Activated naive CD8-positive, alpha-beta T cell treated with anti-CD3 and anti-CD28 coated beads for 36 hours (primary cell): ENCODE measurements at places on chromosomes 16 and 17. TPM values are rescaled to one million over a fixed set of nuclear protein-coding genes. Genes with fewer than 3 reads are reported as not detected.

DNA sequence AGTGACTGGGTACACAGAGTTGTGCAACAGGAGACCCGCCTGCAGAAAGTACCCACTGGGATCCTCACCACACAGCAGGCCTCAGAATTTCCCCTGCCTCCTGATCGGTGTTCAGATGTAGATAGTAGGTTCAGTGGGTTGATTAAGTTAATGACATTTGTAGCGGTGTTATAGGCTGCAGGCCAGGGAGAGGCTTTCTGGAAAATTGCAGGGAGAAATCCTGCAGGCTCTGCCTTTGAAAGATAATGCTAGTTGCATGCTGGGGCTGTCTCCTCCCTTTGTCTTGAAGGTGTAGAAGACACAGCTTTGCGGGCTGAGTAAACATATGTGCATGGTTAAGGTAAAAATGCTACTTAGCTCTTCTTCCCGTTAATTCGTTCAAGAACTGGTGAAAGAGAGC, 406.3 kb upstream of the RBFOX1 start:
- H3K27ac ChIP-seq, result no peak overlapping the region
- DNase-seq, result no peak
- H3K4me3 ChIP-seq, result no peak overlapping the region
- no peaks in the 10 kb centered on the region for H3K27me3 ChIP-seq

DNA sequence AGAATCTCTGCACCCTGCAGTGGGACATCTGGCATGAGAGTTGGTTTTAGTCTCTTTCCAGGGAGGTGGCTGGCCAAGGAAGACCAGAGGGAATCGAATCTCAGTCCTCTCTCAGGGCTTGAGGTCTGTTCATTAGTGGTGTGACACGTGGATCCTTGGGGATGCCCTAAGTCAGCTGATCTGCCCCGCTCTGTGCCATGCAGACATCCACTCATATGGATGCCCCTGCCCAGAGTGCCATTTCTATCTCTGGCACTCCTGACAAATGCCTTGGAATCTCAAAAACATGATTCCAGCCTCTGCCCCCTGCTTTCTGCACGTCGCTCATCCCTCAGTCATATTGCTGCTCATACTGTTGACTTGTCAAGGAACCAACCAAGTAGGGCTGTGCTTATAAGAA, 38.8 kb downstream of the WSCD1 start:
- peaks cover 42% of the 10 kb centered on the region for H3K27me3 ChIP-seq
- no peaks in the 10 kb centered on the region for H3K36me3 ChIP-seq
- no peak overlapping the region for H3K4me3 ChIP-seq
- H3K4me1 ChIP-seq, result peaks cover 6% of the 10 kb centered on the region

- peaks cover 5% of the 10 kb centered on the region for H3K27me3 ChIP-seq
- no peaks in the 10 kb centered on the region for H3K36me3 ChIP-seq
- no peak for DNase-seq
- H3K27ac ChIP-seq, result no peak overlapping the region
Observed at GRCh38 chr17:70658317-70658716, 489.0 kb downstream of the KCNJ2 start.

- H3K36me3 ChIP-seq, result peaks cover 4% of the 10 kb centered on the region
- H3K27ac ChIP-seq, result no peak overlapping the region
- H3K27me3 ChIP-seq, result no peaks in the 10 kb centered on the region
Observed at GRCh38 chr16:918068-918467, 52.7 kb downstream of the LMF1 start.

The SCPEP1 gene
- 16.0 TPM for total RNA-seq

- H3K36me3 ChIP-seq, result no peaks in the 10 kb centered on the region
- H3K4me1 ChIP-seq, result no peaks in the 10 kb centered on the region
- no peak overlapping the region for H3K4me3 ChIP-seq
- no peak for DNase-seq
- peaks cover 13% of the 10 kb centered on the region for H3K27me3 ChIP-seq
- no peak overlapping the region for H3K27ac ChIP-seq
Observed at GRCh38 chr16:54602666-54603065, 316.1 kb upstream of the IRX3 start.

DNA sequence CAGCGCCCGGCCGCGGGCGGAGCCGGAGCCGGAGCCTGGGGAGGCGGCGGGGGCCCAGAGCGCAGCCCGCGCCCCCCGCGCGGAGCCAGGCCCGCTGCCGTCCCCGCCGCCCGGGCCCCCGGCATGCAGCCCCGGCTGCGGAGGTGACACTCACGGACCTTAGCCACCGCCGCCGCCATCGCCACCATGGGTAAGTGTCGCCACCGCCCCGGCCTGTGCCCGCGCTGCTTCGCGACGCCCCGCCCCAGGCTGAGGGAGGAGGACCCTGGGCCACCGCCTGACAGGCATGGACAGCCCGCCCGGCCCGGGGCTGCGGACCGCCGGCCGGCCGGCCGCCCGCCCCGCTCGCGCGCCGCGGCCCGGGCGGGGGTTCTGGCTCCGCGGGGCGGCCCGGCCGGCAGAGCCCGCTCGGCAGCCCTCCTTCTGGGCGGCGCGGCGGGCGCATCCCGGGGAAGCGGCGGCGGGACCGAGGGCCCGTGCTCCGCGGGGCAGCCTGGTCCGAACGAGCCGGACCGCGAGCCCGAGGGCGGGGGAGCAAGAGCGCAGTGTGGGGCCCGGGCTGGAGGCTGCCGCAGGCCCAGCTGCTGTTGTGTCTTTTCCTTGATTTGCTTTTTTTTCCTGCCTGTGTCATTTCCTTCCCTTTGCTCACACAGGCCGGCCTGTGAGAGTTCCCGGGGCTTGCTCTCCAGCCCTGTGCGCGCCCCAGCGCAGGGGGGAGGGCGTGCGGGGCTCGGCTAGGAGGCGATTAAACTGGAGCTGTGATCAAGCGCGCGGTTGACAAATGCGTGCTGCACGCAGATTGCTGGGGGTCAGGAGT, 565 bp downstream of the MAP3K3 start:
- peak overlapping the region; percentile 98 for H3K4me3 ChIP-seq
- H3K27me3 ChIP-seq, result no peaks in the 10 kb centered on the region
- H3K27ac ChIP-seq, result peak overlapping the region; percentile 92

GRCh38 chr16:27102701-27103575, 36.2 kb downstream of the C16orf82 start:
- no peak overlapping the region for H3K4me3 ChIP-seq
- H3K27ac ChIP-seq, result no peak overlapping the region
- no peak for DNase-seq
- H3K27me3 ChIP-seq, result peaks cover 1% of the 10 kb centered on the region

The MT1A gene
- total RNA-seq, result not detected

GRCh38 chr17:7695586-7695985, 7.3 kb downstream of the WRAP53 start:
- H3K36me3 ChIP-seq, result peaks cover 38% of the 10 kb centered on the region
- no peak overlapping the region for H3K4me3 ChIP-seq
- DNase-seq, result no peak
- H3K4me1 ChIP-seq, result peaks cover 3% of the 10 kb centered on the region

The OTOA gene
- total RNA-seq, result 0.06 TPM

GRCh38 chr16:31267332-31268032, 7.7 kb downstream of the ITGAM start:
- peaks cover 3% of the 10 kb centered on the region for H3K36me3 ChIP-seq
- H3K27me3 ChIP-seq, result peaks cover 5% of the 10 kb centered on the region
- peaks cover 35% of the 10 kb centered on the region for H3K4me1 ChIP-seq
- no peak for DNase-seq
- H3K4me3 ChIP-seq, result peak overlapping the region; percentile 29

The FOXF1 gene
- not detected for total RNA-seq

The TBX6 gene
- 0.74 TPM for total RNA-seq

DNA sequence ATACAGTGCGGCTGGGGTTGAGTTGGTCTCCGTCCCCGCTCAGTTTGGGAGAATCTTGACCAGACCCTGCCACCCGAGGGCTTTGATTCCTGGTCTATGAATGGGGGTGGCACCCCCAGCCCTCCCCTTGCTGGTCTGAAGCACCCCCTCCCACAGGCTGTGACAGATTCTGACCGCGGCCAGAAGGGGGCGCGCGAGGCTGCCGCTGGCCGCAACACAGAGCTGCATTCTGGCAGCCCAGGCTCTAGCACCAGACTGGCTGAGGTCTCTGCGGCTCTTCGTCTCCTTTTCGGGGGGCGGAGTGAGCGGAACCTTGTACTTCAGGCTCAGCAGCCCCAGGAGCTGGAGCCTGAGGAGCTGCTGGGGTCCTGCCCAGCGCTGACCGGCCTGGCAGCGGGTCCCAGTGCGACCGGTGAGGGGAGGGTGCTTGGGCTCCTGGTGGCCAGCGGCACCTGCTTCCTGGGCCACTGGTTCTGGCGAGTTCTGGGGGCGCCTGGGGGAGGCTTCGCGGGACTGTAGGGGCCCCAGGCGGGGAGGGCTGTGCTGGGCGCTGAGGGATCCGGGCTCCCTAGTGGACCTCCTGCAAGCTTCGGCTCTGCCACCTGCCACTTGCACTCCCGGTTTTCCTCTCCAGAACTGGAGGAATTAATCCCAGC, 1011.6 kb downstream of the KCNJ18 start:
- no peak for DNase-seq
- no peaks in the 10 kb centered on the region for H3K27me3 ChIP-seq
- H3K4me3 ChIP-seq, result no peak overlapping the region
- no peaks in the 10 kb centered on the region for H3K36me3 ChIP-seq
- H3K4me1 ChIP-seq, result no peaks in the 10 kb centered on the region

DNA sequence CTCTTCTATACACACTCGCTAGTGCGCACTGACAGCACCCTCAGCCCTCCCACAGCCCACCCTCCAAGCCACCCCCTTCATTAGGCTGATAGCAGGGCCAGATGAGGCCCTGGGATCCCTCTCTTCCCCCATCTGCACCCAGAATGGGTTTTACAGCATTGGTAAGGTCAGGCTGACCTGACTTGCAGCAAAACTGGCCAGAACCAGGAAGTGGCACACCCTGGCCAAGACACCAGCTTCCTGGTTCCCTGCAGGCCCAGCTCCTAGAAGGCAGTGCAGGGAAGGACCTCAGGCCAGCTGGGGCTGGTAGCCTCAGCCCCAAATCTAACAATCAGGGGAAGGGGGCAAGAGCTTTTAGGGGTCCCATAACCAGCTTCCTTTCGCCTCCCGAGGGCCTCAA, 50.0 kb upstream of the MRPS23 start:
- H3K27me3 ChIP-seq, result peaks cover 4% of the 10 kb centered on the region
- H3K4me1 ChIP-seq, result peaks cover 3% of the 10 kb centered on the region
- H3K27ac ChIP-seq, result no peak overlapping the region
- no peaks in the 10 kb centered on the region for H3K36me3 ChIP-seq

GRCh38 chr17:75155191-75155601, 884 bp upstream of the JPT1 start:
- H3K27ac ChIP-seq, result peak overlapping the region; percentile 60
- H3K36me3 ChIP-seq, result peaks cover 16% of the 10 kb centered on the region
- peaks cover 28% of the 10 kb centered on the region for H3K4me1 ChIP-seq
- DNase-seq, result no peak

The C17orf113 gene
- total RNA-seq, result 0.40 TPM

The WNK4 gene
- 0.26 TPM for total RNA-seq

DNA sequence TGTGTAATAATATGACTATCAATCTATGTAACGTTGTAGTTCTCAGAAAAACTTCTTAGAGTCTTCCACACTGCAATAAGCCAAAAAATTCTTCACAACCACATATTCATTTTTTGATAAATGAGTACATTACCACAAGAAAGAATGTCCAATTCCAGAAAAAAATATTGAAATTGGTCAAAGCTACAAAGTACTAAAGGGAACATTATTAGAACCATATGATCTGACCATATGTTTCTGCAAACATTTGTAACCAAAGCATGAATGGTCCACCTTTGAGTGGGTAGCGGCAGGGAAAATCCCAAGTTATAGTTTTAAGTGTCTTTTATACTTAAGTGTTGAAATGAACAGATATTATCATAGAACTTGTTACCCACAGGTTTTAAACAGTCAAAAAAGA, 71.7 kb upstream of the NACA2 start:
- no peak overlapping the region for H3K4me3 ChIP-seq
- no peaks in the 10 kb centered on the region for H3K4me1 ChIP-seq
- H3K27ac ChIP-seq, result no peak overlapping the region
- no peak for DNase-seq
- no peaks in the 10 kb centered on the region for H3K36me3 ChIP-seq
- peaks cover 6% of the 10 kb centered on the region for H3K27me3 ChIP-seq

DNA sequence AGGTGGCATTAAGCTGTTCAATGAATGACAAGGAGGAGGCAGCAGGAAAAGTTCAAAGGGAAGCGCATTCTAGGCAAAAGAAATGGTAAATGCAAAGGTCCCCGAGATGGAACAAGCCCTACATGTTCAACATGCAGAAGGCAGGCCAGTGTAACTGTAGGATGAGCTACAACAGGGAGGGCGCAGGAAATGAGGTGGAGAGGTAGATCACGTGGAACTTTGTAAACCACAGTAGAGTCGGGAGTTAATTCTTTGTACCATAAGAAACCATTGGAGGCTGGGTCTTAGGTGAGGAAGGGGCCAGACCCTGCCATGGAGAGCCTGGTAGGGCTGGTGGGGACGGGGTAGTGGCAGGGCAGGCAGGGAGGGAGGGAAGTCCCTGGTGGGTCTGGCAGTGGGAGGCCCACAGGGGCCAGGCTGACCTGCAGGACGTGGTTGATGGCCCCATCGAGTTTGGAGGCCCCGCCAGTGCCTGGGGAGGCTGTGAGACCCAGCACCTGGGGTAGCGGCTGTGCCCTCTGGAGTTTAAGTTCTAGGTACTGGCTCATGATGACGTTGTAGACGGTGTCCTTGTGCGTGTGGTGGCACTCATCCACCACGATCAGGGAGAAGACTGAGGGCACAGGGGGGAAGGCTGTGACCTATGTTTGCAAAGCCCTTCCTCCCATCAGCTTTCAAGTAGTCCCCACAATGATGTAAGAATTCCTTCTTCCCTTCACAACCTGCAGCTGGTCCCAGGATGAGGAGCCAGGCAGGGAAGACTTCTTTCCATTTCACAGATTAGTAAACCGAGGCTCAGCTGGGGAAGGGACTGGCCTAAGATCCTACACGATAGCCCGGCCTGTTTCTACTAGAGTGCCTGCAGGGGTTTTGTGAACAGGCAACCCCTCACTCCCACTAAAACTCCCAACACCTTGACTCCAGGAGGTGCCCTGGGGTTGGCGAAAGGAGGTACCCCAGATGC, 1.9 kb downstream of the DHX58 start:
- peaks cover 28% of the 10 kb centered on the region for H3K4me1 ChIP-seq
- no peaks in the 10 kb centered on the region for H3K27me3 ChIP-seq
- peak overlapping the region; percentile 67 for H3K27ac ChIP-seq
- no peak for DNase-seq
- H3K4me3 ChIP-seq, result no peak overlapping the region
- peaks cover 7% of the 10 kb centered on the region for H3K36me3 ChIP-seq

The PPP1R27 gene
- not detected for total RNA-seq

The ORMDL3 gene
- 62.3 TPM for total RNA-seq

The EVI2B gene
- 16.5 TPM for total RNA-seq

The CLEC19A gene
- total RNA-seq, result not detected

The CCDC144A gene
- total RNA-seq, result 2.0 TPM

DNA sequence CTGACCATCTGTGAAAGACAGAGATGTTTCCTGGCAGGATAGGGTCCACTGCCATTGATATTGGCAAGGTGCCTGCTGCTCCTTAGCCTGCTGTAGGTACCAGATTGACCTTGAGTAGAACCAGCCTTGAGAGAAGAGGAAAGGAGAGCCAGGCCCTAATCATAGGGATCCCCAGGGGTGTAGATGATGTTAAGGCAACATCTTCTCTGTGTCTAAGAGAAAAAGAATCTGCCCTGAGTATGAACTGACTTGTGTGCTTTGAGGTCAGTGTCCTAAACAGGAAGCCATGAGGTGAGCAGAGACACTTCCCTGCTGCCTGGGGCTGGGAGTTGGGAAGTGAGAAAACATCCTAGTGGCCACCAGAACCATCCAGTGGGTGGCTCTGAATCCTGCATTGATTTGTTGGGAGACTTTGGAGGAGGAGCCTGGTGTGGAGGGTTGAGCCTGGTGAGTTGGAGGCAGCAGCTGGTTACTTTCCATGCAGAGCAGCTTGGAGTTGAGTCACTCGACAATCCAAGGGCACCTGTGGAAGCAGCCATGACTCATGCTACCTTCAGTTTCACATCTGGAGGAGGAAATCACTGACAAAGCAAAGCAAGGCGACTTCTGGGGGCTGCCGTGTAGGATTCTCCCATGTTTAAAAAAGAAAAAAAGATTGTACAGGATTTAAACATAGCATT, 47.8 kb downstream of the BMERB1 start:
- H3K36me3 ChIP-seq, result peaks cover 26% of the 10 kb centered on the region
- H3K27ac ChIP-seq, result peak overlapping the region; percentile 57
- H3K4me1 ChIP-seq, result peaks cover 22% of the 10 kb centered on the region
- DNase-seq, result peak; percentile 59
